NCI-H1694 treated with DMSO at 0.1 percent for 48 hours (cell line): ENCODE measurements at places on chromosomes 13 and 19.

- no peak for DNase-seq
Measured at GRCh38 chr13:59250336-59251189, 913.2 kb downstream of the DIAPH3 start.

- DNase-seq = no peak
Measured at GRCh38 chr13:111373486-111373885, 53.0 kb downstream of the TEX29 start.

- no peak for DNase-seq
Measured at GRCh38 chr19:12946092-12946721, 545 bp downstream of the RAD23A start.

GRCh38 chr13:73932091-73932490 is 202.1 kb downstream of the KLF12 start:
- no peak for DNase-seq

DNA sequence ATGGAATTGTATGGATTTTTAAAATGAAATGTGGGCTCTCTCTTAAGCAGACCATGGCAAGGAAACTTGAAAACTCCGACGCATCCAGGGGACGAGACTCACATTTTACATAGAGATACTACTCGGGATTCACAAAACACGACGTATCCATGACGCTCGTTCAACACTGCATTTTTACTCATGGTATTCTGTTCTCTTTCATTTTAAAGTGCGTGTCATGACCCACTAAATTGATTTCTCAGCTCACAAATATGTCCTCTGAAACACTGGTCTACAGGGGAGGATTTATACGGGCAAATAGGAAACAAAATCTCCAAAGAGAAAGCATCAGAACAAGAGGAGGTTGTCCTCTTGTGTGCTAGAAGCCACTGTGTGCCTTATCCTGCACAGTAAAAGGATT is 523.5 kb downstream of the MYO16 start:
- DNase-seq = no peak

DNA sequence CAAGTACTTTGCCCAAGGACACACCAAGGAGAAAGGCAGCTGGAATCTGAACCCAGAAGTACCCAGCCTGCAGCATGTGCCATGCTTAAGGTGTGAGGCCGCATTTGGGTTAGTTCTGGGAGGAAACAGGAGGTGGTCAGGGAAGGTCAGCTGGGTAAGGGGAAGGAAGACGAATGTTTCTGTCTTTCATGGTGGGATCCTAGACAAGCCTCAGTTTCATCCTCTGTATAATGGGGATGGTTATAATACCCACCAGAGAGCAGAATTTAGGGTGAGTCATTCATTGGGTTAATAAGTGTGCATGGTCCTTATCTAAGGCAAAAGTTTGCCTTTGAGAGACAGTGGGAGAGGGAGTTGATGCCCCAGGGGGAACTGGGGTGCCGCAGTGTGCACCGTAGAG is 3.6 kb downstream of the CCDC61 start:
- no peak for DNase-seq

GRCh38 chr13:36354842-36355623 is 8.8 kb upstream of the SPART start:
- no peak for DNase-seq

- DNase-seq = no peak
Measured at GRCh38 chr19:51271067-51271466, 20.2 kb downstream of the SIGLECL1 start.

DNA sequence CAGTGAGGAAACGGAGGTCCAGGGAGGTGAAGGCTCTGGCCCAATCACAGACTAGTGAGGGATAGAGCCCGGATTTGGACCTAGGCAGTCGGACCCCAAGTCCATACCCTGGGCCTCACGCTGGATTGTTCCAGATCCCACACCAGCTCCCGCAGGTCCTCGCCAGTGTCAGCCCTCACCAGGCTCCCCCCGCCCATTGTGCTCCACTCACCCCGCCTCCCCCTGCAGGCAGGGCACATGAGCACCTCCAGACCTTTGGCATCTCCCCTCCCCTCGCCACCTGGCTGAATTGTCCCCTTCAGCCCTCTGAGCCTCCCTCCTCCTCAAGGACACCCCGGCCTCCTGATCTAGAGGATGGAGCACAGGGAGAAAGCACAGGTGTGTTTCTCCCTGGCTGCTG is 152.4 kb downstream of the KATNAL1 start:
- DNase-seq = no peak

DNA sequence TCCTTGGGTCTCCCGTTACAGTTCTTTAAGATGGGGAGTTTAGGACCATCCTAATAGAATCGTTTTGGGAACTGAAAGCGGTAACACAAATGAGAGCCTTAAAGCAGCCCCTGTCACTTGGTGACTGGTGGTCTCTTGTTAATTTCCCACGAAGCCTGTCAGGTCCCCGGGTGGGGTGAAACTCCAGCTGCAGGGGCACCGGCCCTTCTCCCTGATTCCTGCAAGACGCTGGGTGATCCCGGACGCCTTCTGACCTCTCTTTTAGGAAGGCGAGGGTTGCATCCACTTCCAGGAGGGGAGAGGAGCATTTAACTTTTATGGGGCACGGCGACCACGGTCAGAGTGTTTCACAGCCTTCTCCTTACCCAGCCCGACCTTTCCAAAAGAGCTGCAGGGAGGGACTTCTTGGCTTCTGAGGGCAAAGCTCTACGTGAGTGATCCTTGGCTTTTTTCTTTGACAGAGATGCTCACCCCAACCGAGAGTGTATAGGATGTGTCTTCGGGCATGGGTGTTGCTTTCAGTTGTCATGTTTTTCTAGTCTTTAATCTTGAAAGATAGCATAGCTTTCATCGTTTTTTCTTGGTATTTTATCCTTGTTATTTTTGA is 688 bp downstream of the ZNF225 start:
- no peak for DNase-seq

DNA sequence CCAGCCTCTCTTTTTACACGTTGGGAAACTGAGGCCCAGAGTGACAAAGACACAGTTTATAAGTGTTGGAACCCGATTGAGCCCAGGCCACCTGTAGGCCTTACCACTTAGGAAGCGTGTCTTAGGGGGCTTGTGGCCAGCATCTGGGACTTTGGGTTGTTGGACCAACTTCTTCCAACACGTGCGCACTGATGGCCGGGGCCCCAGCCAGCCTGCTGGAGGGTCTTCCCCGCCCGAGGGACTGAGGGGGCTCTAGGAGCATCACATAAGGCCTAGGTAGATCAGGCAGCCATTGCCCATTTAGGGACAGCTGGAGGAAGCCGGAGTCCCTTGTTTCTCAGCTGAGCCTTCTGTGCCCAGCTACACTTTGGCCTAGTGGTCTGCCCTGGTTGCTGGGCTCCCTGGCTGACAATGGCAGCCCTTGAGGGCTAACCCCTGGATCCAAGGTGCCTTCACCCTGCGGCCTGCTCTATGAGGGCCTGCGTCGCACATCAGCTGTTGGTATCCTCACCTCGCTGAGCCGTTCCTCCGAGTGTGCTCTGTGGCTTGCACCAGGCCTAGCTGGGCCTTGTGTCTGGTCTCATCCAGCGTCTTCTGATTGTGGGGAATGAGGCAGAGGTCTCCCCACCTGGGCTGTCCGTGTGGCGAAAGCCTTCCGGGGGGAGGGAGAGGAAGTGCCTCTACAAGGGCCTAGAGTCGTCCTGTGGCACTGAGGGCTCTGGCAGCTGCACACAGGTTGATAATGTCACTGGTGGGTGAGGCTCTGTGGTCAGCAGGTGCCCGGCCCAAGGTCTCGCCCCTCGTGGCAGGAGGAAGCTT is 1.2 kb downstream of the RAB11B start:
- no peak for DNase-seq

GRCh38 chr19:48613852-48614435 is 932 bp downstream of the FAM83E start:
- DNase-seq = no peak

- peak; percentile 12 for DNase-seq
Measured at GRCh38 chr19:55082020-55082851, 6.6 kb downstream of the EPS8L1 start.

GRCh38 chr13:31904941-31905824 is 126.4 kb upstream of the FRY start:
- no peak for DNase-seq

DNA sequence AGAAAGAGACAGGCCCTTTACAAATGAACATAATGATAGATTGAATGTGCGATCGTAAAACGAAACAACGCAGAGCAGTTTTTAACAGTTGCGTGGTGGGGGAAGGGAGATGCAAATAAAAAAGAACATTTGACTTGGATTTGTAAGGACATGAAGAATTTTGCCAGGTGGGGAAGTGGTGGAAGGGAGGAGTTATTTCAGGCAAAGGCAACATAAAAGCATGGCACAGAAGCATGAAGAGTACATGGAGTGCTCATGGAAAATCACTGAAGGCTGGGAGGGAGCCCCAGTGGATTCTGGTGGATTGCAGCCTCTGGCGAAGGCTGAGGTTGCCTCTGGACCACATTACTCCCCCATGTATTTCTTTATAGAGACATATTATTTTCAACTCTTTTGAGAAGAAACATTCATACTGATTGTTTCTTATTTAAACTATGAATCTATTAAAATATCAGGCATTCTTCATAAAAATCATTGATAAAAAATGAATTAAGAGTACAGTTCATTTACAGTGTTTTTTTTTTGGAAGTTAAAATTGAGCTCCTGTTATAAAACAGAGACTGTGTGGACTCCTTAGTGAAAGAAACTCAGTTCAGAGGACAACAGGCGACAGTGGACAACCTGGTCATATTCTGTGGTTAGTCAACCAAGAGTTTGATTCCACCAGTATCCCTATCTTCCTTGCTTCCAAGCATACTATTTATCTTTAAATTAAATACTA is 57.5 kb downstream of the STARD13 start:
- no peak for DNase-seq

- DNase-seq = no peak
Measured at GRCh38 chr13:21930536-21930935, 259.7 kb downstream of the FGF9 start.

GRCh38 chr13:25335856-25336255 is 34.4 kb downstream of the NUP58 start:
- DNase-seq = no peak

- no peak for DNase-seq
Measured at GRCh38 chr13:112397108-112397507, 21.0 kb downstream of the SPACA7 start.
